ENCODE measurements at places on chromosomes 6 and 20.

- DNase-seq: no peak
These were observed 21.5 kb upstream of the ATRN start for GRCh38 chr20:3449319-3449718.

GRCh38 chr20:32628960-32629530 lies 43.9 kb upstream of the NOL4L start:
- DNase-seq: no peak

DNA sequence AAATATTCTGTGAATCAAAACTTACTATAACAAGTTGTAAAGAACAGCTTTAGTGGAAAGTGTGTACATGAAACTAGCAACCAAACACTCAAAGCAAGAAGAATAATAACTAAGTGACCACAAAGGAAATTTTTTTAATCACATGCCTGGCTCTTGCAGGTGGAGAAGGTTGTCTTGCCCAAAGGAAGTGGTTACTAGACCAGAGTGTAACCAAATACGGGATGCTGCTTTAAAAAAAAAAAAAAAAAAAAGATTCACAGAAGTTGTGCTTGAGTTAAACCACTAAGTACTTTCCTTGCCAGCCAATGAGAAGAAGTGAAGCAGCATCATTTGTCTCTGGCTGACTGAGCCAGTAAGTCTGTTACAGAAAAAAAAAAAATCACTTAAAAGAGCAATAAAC lies 19.1 kb upstream of the HLA-DQB1 start:
- DNase-seq: no peak

DNA sequence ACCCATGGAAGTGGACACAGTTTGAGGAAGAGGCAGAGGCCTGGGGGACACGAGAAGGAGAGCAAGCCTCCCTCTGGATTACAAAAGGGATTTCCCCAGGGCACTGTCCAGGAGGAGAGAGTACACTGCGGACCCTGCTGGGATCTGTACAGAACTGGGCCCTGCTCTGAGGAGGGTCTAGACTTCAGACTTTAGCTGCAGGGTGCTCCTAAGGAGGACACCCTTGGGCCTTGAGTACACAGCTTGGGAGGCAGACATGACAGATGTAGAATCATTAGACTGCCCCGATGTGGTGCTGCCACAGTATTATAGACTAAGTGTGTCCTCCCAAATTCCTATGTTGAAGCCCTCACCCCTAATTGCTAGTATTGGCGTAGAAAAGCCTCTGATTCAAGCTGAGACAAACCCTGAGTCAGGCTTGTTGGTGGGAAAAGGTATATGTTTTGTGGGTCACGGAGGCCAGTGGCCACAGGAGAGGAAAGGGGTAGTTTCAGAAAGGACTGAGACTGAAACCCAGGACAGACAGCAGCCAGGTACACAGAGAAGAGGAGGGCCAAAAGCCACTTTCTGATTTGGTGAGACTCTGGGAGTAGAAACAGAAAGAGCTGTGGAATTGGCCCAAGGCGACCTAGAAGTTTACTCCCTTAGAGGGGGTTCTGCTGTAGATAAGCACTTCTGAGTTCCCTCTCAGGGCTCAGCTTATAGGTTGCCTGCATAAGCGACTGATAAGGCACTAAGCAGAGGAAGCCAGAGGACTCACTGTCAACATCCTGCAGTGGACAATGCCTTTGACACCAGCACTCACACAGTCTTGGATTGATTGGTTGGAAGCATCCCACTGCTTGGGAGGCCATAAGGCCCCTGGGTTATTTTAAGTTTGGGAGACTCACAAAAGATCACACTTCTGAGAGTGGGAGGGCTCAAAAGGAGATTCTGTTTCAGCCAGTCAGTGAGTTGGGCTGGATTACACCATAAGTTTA lies 16.5 kb upstream of the SH3BGRL2 start:
- no peak for DNase-seq
